ENCODE measurements at places on chromosomes 7 and 10. TPM values are rescaled to one million over a fixed set of nuclear protein-coding genes. Genes with fewer than 3 reads are reported as not detected.

Gene NANOS1
- 3.2 TPM for total RNA-seq

Gene ZKSCAN1
- total RNA-seq, result 9.7 TPM

Gene MMP21
- total RNA-seq, result not detected

Gene CARD11
- 1.8 TPM for total RNA-seq

Gene ACTA2
- total RNA-seq, result 17.4 TPM

Gene SMO
- total RNA-seq, result 16.7 TPM

Gene MGAM2
- total RNA-seq, result 0.01 TPM

Gene KNDC1
- 1.4 TPM for total RNA-seq

Gene TAS2R39
- total RNA-seq, result not detected

Gene FZD8
- total RNA-seq, result 7.2 TPM

Gene PPP1R3A
- total RNA-seq, result not detected

Gene KIAA1549
- total RNA-seq, result 5.7 TPM

Data from A549 treated with CORT108297 at 1 μM for 4 hours (cell line).